ENCODE measurements at places on chromosomes 3 and 15.

DNA sequence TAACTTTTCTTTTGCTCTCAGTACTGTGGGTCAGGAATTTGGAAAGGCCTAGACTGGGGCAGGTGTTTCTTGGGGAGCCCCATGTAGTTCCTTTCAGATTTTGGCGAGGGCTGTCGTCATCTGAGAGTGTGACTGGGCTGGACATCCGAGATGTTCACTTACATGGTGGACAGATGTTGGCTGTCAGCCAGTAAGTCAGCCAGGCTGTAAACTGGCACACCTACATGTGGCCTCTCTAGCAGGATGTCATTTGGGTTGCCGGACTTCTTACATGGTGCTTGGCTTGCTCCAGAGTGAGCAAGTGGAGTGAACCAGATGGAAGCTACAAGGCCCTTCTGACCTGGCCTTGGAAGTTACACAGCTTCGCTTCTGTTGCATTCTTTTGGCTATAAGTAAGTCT, 20.7 kb downstream of the TATDN2 start:
- no peak for DNase-seq

DNA sequence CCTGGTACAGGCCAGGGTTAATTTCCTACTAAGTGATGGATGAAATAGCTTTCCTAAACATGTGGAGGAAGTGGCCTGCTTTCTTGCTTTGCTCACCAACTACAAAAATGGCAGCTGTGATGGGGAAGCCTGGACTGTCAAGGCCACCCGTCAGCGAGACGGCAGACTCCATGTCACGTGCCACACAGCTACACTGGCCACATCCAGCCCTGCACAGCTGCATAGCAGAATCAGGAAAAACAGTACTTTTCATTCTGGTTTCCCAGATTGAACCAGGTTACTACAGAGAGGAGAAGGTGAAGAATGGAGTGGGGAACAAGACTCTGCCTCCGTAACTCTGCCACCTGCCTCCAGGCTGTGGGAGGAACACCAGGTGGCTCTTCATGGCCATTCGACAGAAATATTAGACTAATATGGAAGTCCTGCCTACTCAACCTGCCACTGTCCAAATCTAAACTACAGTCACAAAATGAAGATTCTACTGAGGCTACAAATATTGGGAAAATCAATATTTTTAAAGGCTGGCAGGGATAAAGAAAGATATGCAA, 174.3 kb downstream of the MAGI1 start:
- DNase-seq = no peak

DNA sequence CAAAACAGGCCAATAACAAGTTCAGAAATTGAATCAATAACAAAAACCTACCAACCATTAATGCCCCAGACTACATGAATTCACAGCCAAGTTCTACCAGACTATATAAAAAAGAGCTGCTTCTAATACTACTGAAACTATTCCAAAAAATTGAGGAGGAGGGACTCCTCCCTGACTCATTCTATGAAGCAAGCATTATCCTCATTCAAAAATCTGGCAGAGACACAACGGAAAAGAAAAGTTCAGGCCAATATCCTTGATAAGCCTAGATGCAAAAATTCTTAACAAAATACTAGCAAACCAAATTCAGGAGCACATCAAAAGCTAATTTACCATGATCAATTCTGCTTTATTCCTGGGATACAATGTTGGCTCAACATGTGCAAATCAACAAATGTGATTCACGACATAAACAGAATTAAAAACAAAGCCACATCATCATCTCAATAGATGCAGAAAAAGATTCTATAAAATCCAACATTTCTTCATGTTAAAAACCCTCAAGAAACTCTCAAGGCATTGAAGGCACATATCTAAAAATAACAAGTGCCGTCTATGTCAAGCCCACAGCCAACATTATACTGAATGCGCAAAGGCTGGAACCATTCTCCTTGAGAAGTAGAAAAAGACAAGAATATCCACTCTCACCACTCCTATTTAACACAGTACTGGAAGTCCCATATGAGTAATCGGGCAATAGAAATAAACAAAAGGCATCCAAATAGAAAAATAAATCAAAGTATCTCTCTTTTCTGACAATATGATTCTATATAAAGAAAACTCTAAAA, 573.6 kb upstream of the GRM7 start:
- no peak for DNase-seq

DNA sequence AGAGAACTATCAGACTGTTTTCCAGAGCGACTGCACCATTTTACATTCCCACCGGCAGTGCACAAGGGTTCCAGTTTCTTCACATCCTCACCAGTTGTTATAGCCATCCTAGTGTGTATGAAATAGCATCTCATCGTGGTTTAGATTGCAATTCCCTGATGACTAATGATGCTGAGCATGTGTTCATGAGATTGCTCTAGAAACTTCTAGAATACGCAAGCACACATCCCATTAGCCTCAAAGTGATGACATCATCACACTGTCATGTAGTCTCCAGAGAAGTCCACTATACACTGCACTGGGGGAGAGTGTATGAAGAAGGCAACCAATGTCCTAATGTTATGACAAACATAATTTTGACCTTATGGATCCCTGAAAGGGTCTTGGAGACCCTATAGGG, 30.1 kb downstream of the FBLN2 start:
- DNase-seq = no peak

DNA sequence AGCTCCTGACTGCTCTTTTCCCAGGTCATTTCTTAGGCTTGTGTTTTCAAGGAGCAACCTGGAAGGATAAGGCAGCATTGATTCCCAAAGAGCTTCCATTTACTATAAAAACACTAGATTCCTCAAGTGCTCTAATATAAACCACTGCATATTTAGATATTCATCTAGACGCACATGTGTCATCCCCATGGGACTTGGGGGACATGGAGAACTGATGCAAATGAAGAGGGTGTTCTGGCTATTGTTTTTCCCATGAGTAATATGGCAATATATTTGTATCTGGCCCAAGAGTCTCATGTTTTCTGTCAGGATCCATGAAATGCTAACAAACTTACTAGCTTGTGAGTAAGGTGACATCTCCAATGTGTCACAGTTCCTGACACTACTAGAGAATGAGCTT, 31.3 kb downstream of the HACD2 start:
- no peak for DNase-seq

DNA sequence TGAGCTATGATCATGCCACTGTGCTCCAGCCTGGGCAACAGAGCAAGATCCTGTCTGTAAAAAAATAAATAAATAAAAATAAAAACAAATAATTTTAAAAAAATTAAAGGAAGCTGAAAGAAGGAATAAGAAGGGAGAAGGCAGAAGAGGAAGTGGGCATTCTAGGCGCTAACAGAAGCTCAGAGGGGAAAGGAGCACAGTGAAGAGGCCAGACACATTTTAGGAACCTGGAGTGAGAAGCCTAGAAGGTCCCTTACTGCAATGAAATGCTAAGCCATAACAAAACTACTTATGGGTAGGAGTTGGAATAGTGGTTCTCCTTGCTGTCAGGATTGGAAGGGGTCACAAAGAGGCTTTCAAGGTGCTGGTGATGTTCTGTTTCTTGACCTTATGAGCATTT, 64.0 kb downstream of the ITGB5 start:
- DNase-seq = no peak

DNA sequence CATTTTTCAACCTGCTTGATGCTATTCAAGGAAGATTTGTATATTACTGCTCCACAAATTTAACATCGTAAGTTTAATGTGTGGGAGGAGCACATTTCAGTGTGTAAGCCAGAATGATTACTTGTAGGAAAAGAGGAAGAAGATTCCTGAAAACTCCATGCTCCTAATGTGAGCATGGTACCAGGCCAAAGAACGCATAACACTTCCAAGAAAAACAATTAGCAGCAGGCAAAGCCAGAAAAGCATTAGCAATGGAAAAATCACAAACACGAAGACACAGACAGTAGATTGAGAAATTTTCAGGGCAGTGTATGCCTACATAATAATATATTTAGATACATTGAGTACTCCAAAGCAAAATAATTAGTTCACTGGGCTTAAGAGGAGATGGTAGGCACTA, 96.6 kb upstream of the CBLB start:
- no peak for DNase-seq

DNA sequence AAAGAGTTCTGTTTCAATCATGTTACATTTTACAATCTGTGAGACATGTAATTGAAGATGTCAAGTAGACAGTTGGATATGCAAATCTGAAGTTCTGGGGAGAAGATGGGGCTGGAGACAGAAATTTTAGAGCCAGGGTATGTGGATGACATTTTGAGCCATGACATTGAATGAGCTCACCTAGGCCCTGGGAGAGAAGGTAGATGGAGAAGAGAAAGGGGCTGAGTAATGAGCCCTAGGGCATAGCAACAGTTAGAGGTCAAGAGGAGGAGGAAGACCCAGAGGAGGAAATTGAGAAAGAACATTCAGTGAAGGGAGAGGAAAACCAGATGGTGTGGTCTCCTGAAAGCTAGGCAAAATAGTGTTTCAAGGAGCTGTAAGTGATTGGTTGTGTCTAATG, 15.3 kb downstream of the TMEM266 start:
- no peak for DNase-seq

DNA sequence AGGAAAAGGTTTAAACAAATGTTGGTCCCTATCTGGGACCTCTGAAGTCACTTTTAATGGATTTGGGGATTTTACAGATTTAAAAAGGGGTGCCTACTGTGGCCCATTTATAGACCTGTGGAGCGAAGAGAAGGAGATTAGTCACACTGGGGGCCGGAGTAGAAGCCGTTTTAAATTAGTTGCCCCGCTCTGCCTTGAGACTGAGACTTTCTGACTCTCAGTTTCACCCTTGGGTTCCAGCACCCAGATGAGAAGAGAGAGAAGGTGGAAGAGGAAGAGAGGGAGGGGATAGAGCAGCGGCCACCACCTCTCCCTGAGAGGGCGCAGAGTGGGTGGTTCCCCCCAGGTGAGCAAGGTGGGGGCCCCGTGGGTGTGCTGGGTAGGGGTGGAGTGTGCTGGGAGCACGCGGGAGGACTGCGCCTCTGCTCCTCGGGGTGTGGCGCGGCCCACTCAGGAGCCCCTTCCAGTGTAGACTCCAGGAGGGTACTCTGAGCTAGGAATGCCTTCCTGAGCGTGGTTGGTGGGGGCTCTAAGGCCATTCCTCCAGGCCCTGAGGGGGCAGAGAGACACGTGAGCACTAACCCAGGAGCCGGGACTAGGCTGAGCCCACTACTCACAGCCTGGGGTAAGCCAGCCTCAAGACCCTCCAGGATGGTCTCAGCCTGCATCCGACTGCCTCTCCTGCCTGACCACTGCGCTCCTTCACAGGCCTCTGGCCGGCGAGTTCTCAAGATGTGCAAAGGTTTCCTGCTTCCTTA, 32.6 kb upstream of the RAB6B start:
- no peak for DNase-seq

DNA sequence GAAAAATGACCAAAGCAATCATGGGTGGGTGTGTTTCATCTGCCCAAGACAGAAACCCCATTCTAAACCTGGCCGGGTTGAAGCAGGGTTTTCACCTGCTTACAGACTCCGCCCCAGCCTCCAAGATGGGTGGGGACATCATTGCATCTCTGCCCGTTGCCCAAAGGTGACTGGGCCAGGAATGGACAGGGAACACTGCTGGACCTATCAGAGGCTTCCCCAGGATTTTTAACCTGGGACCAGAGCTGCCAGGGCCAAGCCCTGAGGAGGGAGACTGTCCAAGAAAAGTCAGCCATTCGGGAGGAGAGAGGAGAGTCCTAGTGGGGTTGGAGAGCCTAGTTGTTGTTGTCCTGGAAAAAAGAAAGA, 109.7 kb upstream of the ALDH1A3 start:
- no peak for DNase-seq

DNA sequence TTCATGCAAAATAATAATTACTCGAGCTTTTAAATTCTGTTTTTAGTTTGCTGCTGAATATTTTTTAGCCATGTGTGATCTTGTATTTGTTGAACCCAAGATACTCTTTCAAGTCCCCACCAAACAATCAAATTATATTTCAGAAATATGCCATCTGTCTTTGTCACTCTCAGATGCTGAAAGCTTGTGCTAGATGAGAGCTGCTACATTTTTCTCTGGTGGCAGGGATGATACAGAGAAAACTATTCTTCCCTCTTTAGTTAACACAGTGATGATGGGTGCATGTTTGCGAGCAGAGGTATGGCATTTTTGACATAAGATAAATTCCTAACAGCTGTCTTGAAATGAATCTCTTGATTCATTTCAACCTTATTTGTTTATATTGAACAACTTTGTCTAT, 100.6 kb upstream of the NPHP3 start:
- no peak for DNase-seq

DNA sequence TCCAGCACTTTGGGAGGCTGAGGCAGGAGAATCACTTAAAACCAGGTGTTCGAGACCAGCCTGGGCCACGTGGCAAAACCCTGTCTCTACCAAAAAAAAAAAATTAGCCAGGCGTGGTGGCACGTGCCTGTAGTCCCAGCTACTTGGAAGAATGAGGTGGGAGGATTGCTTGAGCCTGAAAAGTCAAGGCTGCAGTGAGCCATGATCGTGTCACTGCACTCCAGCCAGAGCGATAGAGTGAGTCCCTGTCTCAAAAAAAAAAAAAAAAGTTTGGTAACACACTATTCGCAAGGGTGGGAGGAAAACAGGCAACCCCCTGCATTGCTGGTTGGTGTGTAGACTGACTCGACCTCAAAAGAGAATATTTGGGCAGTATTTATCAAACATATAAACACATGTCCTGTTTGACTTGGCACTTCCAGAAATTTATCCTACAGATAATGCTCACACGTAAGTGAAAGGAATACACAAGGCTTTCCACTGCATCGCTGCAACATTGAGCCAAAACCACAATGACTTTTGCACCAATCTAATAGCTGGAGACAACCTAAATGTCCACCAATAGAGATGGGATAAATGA, 3.1 kb upstream of the ANPEP start:
- DNase-seq = no peak

- DNase-seq = no peak
Measured at GRCh38 chr3:76367281-76367680, 581.9 kb upstream of the ZNF717 start.

DNA sequence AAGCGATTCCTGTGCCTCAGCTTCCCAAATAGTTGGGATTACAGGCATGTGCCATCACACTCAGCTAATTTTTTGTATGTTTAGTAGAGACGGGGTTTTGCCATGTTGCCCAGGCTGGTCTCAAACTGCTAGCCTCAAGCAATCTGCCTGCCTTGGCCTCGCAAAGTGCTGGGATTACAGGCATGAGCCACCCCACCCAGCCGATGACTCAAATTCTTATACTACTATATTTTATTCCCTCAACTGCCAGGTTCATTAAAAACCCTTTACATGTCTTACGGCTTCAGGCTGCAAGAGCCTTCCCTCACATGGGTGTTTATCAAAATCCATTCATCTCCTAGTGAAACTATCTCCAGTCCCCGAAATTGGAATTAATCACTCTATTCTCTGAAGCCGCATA, 63.4 kb downstream of the CBLB start:
- no peak for DNase-seq

- no peak for DNase-seq
Measured at GRCh38 chr3:79885407-79885806, 117.6 kb upstream of the ROBO1 start.

GRCh38 chr15:77840991-77841775, 208.5 kb upstream of the LINGO1 start:
- no peak for DNase-seq

GRCh38 chr15:100809151-100809550, 70.5 kb upstream of the ALDH1A3 start:
- DNase-seq = no peak

GRCh38 chr3:114506591-114507300, 212.9 kb downstream of the TIGIT start:
- no peak for DNase-seq

GRCh38 chr3:52236424-52236886, 2.5 kb downstream of the TWF2 start:
- no peak for DNase-seq

- no peak for DNase-seq
Measured at GRCh38 chr15:93378558-93378957, 289.5 kb upstream of the RGMA start.

GRCh38 chr3:134748698-134749097, 46.4 kb upstream of the EPHB1 start:
- no peak for DNase-seq

Measured in memory B cell (primary cell).